Prostate gland (tissue), 2 donors: ENCODE measurements at places on chromosomes 7 and 10. TPM values are rescaled to one million over a fixed set of nuclear protein-coding genes. Genes with fewer than 3 reads are reported as not detected.

Gene IL2RA
- total RNA-seq: not detected

DNA sequence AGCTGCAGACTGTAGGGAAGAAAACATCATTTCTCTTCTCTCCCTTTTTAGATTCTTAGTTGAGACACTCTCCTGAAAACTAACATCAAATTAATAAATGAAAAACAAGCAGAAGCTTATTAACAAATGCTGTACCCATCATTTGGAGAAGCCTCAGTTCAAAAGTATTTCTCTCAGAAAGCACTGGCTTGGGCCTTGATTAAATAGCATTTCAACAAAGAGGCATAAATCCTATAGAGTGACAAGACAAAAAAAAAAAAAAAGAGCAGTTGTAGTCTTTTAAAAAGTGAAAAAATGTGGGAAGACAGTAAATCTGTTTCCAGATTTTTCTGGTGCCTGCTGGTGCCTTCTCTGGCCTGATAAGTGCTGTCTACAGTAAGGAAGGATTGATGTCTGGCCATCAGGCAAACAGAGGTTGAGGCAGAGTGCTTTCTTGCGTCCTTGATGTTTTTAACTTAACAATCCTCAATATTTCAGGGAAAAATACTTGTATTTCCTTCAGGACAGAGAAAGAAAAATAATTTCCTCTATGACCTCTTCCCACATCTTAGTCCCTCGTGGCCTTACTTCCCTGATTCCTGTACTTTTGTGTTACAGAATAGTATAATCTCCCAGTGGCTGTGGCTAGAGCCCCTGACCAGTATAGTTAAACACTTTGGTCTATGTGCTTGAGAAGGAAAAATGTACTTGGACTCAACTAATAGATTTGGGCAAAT is 300.5 kb downstream of the HGF start:
- no peak for DNase-seq

Gene GIMAP2
- 6.6 TPM for total RNA-seq

DNA sequence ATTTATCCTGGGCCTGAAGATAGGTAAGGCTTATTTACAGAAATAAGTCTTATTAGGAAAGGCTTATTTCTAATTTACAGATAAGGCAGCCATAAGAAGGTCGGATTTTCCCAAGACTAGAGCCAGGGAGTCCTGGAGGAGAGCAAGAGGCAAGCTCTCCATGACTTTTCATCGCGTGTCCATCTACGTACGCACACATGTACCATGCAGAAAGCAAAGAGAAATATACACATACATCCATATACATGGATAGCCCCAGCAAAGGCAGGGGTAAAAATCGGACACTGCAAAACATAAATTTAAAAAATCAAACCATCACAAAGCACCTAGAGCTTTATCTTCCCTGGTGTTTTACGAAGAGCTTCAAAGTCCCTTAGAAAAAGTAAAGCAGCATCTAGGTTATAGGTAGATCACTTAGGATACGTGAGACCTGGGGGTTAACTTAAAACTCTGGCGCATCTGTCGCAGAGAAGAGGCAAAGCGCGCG is 25.8 kb upstream of the ZRANB1 start:
- no peak for DNase-seq

GRCh38 chr7:159091041-159091440 is 53.6 kb downstream of the VIPR2 start:
- DNase-seq: no peak
